ENCODE measurements at places on chromosomes 7 and 10.

GRCh38 chr7:100867776-100868485, 744 bp downstream of the TRIP6 start:
- DNase-seq = peak; percentile 48

DNA sequence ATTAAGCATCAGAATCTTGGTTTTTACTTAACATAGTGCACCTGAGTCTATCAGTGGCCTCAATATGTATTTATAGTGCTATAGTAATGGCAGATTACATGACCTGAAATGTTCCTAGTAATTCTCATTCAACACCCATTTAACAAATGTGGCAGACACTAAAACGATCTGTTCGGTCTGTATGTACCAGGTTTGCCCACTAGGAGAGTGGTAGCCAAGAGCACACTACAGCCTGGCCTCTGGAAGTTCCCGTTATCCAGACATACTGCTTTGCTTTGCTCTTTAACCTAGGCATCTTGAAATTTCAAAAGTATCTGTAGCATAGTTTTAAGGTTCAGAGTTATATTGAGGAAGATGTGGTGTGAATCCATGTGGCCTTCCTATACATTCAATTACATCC, 395.7 kb upstream of the NRG3 start:
- DNase-seq = peak; percentile 45

DNA sequence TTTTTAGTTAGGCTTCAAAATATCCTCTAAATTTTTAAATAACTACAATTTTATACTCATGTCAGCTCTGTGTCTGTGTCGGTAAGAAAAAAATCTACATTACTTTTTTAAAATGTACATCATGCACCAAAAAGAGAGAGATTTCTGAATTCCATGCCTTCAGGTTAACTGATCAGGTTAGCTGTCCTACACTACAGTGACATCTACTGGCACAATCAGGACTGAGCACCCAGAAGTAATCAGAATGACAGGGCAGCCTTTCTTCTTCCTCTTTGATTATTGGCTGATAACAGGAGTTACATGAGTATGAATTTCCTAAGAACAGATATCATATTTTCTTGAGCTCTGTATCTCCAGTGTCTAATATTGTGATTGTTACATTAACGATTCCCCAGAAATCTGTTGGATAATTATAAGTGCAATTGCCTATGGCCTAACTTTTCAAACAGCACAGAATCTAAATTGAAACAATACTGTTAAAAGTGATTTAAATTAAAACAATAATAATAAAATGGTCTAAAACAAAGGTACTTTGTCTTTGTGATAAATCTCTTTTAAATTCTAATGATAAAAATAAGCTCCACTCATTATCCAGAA, 41.8 kb upstream of the HYCC1 start:
- DNase-seq = peak; percentile 75

DNA sequence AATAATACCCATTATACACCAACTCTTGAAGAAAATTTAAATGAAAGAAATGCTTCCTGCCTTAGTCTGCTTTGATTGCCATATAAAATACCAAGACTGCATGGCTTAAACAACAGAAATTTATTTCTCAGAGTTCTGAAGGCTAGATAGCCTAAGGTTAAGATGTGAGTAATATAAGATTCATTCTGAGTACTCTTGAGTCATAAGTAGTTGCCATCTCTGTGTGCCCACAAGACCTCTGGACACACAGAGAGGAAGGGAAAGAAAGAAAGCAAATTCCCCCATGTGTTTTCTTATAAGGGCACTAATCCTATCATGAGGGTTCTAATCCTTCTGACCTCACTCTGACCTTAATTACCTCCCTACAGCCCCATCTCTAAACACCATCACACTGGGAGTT, 201.2 kb downstream of the PTN start:
- DNase-seq = no peak

DNA sequence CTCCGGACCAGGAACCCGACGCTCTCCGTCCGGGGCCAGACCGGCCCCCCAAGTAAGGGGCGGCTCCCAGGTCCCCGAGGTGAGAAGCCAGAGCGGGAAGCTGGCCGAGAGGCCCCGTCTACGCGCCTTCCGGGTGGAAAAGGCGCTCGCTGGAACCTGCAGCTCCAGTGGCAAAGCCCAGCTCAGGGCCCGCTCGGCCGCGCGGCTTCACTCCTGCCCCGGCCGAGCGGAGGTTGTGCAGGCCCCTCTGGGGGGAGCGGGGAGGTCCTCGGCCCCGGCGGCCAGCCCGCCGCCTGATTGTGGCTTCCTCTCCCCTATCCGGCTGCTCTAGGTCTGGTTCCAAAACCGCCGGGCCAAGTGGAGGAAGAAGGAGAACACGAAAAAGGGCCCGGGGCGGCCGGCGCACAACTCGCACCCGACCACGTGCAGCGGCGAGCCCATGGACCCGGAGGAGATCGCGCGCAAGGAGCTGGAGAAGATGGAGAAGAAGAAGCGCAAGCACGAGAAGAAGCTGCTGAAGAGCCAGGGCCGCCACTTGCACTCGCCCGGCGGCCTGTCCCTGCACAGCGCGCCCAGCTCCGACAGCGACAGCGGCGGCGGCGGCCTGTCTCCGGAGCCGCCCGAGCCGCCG, 2.9 kb downstream of the UNCX start:
- DNase-seq = peak; percentile 63

DNA sequence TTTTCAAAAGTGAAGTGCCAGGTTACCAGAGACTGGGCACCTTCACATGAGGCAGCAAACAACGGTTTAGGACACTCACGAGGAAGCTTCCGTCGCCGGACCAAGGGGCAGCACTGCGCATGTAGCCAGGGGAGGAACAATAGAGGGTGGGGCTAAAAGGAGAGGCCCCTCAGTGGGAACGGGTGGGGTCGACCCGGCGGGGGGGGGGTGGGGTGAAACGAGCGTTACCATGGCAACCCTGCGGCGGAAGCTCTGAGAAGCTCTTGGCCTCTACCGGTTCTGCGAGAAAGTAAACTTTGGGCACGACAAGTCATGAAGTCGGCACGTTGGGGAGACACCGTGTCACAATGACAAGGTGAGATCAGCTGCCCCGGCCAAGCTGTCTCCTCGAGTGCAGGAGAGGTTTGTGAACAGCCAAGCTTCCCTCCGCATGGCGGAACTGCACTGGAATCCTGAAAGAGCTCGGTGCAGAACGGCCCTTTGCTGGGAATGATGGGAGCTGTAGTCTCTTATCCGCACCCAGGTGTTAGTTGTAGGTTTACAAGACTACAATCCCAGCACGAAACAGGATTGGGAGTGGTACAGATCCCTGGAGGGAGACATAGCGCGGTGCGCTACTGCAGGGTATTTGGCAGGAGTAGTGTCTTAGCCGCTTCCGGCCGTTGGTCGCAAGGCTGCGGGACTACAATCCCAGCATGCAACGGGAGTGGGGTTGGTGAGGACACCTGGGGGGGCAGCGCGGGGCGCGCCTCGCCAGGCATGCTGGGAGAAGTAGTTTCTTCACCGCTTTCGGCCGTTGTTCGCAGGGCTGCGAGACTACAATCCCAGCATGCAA, 72.8 kb upstream of the ZNF722 start:
- no peak for DNase-seq

GRCh38 chr7:97446361-97446760, 285.5 kb upstream of the TAC1 start:
- no peak for DNase-seq

- peak; percentile 23 for DNase-seq
Measured at GRCh38 chr10:109126016-109126415, 797.3 kb downstream of the XPNPEP1 start.

GRCh38 chr7:3043544-3044371, at the start of gene CARD11:
Gene CARD11 (minus strand): TSS chr7:3043867. CDS start chr7:2958506, 85,361 bp downstream.
- DNase-seq = peak; percentile 78

- DNase-seq = peak; percentile 44
Measured at GRCh38 chr10:28293236-28294168, 9.4 kb downstream of the MPP7 start.

- no peak for DNase-seq
Measured at GRCh38 chr10:101887775-101888174, 44.2 kb upstream of the KCNIP2 start.

DNA sequence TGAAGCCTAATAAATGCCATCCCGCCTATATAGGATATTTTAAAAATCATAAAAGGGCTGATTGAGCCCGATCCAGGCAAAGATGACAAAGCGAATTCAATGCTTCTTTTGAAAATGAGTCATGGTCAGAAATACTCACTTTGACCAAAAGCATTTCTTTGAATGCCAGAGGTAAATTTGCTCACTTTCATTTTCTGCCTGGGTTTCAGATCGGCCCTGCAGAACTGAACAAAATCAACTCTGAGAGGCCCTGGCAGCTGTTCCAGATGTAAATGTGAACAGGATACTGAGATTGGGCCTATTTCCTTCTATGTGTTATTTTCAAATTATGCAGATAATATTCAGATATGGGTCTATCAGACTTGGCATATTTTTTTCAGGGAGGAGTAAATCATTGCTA, 114.8 kb upstream of the ARID5B start:
- DNase-seq = no peak

DNA sequence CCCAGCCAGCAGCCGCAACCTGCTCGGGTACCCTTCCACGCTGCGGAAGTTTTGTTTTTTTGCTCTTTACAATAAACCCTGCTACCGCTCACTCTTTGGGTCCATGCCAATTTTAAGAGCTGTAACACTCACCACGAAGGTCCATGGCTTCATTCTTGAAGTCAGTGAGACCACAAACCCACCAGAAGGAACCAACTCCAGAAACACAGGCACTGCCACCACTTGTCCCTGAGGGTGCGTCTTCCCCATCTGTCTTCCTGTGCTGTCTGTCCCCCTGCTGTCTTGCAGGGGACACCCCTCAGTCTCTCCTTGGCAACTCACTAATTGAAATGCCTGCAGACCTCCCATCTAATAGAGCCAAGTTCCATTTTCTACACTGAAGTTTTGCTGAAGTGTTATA, 48.5 kb upstream of the RSU1 start:
- DNase-seq = no peak

DNA sequence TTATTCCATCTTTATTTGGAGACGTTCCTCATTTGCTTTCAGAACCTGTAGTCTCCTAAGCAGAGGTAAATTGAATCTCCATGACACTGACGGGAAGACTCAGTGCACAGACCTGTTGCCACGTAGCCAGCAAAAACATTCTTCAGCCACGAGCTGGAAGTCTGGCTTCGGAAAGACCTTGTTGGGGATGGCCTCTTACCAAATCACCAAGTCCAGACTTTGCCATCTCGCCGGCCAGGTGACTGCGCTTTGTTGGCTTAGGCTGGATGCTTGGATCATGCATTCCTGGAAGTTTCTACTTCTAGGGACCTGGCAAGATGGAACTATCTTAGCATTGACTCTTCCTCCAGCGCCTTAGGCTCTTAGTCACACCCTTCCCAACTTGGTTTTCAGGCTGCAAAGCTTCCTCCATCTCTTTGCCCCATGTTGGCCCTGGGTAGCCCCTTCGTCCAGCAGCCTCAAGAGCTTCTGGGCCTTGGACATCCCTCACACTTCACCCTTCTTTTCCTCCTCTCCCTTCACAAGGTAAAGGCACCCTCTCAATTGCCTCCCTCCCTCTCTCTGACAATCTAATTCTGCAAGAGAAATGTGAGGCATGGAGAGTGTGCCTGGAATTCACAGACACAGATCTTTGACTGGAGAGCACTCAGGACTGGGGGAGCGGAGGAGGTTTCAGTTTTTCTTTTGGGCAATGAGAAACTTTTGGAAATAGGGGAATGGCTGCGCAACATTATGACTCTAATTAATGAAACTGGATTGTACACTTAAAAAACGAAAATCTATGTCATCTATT, 451.9 kb upstream of the MKI67 start:
- DNase-seq = no peak

- no peak for DNase-seq
Measured at GRCh38 chr10:77716458-77717317, 79.1 kb upstream of the KCNMA1 start.

- no peak for DNase-seq
Measured at GRCh38 chr7:114802632-114803031, 119.3 kb upstream of the MDFIC start.

- no peak for DNase-seq
Measured at GRCh38 chr10:69186524-69186923, 6.5 kb downstream of the SUPV3L1 start.

- DNase-seq = no peak
Measured at GRCh38 chr7:131326576-131326975, 1.1 kb upstream of the MKLN1 start.

GRCh38 chr7:155509725-155510551, 36.4 kb downstream of the CNPY1 start:
- peak; percentile 91 for DNase-seq

- no peak for DNase-seq
Measured at GRCh38 chr10:5376450-5376849, 11.7 kb downstream of the UCN3 start.

GRCh38 chr10:48466611-48467240, 138.1 kb downstream of the ARHGAP22 start:
- DNase-seq = peak; percentile 69

DNA sequence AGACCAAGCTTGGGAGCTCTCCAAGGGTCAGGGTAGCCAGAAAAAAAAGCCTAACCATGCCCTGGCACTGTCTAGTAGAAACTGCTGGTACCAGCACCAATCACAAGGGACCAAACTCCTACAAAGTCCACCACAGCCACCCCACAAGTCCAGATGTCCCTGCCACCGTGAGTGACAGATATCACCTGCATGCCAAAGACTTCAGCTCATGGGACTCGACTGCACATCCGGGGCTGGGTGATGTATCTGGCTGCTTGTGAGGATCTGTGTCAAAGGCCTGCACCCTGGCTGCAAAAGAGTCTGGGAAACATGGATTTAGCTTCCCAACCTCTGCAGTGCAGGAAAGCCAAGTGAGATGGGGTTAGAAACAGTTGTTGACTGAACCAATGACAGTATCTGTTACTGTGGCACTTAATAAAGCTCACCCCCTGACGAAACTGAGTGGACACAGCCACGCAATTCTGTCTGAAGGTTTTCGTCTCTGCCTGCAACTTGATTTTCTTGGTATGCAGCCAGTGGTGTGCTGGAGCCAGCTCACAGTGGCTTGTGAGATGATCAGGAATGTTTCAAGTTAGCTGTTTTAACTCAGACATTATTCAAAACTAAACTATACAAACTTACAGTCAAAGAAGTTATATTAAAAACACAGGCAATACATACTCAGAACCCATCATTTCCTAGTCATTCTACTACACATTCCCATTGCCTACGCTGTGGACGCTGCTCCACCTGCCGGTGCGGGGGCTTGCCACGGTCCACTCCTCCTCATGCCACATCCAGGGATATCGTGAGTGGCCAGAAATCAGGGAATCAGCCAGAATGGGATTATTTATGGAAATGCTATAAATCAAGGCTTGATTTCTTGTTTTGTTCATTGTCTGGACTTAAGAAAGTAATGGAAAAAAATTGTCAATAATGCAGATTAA, 9.2 kb downstream of the ZNF488 start:
- DNase-seq = no peak

GRCh38 chr10:97656777-97657176, 16.3 kb downstream of the PI4K2A start:
- no peak for DNase-seq

GRCh38 chr10:78919181-78919966, 149.4 kb upstream of the ZMIZ1 start:
- DNase-seq = no peak

Data from GM23338 (cell line).